ENCODE measurements at places on chromosomes 6 and 20.

DNA sequence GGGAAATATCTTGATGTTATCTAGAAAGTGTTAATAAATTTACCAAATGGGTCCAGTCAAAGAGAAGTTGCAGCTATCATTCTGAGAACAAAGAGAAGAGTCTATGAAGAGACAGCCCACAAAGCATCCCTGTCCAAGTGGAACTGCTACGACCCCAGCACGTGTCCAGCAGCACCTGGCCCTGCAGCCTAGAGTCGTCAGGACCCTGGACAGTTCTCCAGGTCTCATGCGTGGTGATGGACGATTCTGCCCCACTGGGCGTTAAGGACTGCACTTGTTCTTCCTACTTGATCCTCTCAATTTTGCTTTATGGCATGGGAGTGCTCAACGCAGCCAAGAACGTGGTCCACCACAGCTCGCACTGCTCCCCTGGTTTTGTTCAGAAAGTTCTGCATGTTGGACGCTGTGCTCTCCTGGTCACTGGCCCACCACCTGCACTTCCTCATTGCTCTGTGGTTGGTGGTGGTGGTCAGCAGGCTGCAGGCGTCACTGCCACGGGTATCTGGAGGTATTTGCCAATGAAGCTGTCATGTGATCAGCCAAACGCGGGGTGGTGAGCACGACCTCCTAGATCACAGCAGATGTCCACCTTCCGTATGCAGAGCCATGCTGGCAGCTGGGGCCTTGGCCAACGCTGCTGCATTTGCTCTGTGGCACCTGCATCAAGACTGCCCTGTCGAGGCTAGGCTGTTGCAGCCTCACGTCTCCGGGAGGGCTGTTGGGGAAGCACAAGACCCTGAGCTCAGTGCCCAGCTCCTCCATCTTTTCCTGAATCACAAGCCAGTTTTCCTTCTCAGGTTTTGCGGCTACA is 356.4 kb downstream of the CDH4 start:
- DNase-seq = no peak

GRCh38 chr6:161226009-161226964 is 47.6 kb downstream of the AGPAT4 start:
- DNase-seq = no peak

- no peak for DNase-seq
These were observed 8.4 kb downstream of the ENTPD6 start for GRCh38 chr20:25203871-25204320.

GRCh38 chr20:18031050-18031449 is 26.7 kb downstream of the OVOL2 start:
- DNase-seq = no peak

DNA sequence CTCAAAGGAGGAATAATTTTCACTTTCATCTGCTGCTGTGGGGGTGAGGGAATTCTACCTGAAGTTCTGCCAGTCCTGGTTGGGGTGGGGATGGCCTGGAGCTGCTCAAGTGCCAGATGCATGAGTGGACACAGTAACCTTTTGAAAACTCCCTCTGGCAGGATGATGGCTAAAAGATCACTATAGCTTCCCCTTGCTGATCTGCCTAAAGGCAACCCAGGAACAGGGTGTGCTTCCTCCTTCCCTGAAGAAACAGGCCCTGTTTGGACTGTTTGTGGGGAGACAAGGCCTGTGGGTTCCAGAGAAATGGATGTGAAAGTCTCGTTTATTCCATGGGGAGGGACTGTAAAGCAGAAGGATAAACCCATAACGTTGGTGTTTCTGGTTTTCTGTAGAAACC is 176.9 kb downstream of the DTNBP1 start:
- DNase-seq = no peak

DNA sequence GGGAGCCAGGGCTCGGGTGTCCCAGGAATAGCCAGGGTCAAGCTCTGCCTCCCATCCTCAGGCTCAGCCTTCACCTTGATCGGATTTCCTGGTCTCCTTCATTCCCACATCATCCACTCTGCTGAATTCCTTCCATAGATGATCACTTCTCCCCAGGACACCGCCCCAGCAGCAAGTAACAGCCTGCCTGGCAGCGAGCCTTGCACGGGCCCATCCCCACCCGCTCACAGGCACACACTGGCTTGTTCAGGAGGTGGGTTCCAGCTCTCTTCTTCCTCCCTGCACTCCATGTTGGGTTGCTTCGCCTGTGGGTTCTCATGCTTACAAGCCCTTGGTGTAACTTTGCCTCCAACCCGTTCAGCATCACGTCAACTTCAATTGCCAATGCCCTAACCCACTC is 113.0 kb upstream of the IYD start:
- DNase-seq = no peak
